ENCODE measurements at places on chromosomes 5 and 9.

DNA sequence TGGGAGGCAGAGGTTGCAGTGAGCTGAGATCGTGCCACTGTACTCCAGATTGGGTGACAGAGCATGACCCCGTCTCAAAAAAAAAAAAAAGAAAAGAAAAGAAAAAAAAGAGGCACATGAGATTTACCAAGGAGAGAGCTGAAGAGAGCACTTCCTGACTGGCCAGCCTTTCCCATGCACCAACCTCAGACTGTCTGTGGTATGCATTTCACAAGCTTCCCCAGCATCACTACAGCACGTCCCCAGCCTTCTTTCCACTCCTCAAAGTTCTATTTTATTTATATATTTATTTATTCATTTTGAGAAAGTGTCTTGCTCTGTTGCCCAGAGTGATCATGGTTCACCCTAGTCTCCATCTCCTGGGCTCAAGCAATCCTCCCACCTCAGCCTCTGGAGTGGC is 13.6 kb upstream of the FUBP3 start:
- DNase-seq: no peak

DNA sequence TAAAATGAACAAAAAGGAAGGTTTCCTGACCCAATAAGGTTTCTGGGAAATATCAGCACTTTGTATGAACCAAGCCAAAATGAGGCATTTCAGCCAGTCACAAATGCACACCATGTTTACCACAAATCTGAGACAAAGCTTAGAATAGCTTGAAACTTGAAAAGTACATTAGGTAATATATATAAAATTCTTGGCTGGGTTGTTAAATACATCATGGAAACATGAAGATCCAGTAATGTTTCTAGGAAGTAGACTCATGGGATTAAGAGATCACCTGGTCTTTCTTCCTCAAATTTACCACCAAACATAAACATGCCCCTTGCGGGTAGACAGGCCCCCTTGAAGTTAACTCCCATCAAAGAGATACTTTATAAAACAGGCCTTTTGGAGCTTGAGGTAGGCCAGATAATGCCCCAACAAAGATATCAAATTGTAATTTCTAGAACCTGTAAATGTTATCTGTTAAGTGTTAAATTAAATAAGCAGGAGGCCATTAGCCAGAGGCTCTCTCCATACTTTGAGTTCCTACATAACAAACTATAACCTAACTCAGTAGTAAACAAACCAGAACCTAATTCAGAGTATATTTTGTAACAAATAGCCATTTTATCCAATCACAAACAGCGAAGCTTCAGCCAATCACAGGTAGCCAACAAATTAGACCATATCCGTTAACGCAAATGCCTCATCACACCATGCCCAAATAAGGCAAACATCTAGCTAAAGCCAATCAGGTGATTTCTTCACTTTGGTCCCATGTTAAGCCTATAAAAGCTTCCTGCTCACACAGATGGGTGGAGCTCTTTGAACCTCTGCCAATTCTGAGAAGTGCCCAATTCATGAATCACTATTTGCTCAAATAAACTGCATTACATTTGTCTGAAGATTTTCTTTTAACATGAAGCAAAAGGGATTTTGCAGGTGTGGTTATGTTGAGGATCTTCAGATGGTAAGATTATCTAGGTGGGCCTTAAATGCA is 127.9 kb upstream of the TARS1 start:
- DNase-seq: no peak

GRCh38 chr5:112312295-112313275 is 106.5 kb downstream of the EPB41L4A start:
- DNase-seq: no peak

DNA sequence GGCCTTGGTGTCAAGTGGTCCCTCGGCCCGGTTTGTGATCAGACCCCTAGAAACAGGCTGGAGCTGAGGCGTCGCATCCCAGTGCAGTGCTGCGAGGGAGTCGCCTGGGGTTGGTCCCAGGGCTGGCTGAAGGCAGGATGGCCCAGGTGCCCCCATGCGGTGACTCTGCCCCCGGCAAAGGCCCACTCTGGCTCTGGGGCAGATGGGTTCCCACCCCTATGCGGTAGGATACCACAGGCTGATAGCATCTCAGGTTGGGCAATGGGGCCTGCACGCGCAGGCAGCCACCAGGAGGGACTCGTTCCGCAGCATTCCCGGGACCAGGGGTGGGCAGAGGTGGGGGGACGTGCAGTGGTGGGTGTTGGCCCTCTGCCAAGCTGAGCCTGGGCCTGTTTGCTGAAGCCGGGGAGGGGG is 86.0 kb downstream of the RXRA start:
- peak; percentile 63 for DNase-seq

DNA sequence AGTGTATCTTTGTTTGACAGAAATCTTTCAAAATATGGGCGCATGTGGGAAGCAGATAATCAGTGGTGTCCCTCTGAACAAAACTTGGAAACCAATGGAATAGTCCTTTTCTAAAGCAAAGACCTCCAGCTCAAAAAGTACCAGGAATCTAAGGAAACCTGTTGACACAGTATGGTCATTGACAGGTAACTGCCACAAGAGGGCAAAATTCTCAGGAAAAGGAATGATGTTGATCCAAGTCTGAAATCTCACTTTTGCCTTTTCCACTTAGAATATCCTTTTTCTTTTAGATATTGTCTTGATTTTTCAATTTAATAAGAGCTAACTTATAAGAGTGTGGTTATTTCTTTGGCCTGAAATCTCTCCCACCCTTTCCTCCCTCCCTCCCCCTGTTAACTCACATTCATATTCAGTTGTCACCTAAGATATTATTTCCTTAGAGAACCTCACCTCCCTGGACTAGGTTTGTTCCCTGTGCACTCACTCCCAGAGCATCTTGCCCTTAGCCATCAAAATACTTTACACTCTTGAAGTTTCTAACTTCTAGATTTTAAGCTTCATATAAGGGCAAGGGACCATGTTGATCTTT is 59.0 kb upstream of the BARX1 start:
- peak; percentile 54 for DNase-seq

DNA sequence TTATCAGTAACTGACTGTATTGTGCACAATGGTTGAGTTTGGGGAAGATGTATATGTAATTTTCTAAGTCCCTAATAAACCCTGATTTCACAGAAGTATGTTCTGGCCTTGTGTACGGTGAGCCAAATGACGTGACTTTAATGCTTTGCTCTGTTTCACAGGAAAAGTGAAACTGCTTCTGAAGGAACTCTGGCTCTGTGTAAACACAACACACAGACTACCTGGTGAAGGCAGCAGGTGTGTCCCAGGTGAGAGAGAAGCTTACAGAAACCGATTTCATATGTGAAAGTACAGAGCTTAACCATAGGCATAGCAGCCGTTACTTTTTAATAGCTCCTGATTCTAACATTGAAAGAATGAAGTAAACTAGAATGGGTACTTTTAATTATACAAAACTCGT is 31.9 kb downstream of the ICE1 start:
- no peak for DNase-seq

DNA sequence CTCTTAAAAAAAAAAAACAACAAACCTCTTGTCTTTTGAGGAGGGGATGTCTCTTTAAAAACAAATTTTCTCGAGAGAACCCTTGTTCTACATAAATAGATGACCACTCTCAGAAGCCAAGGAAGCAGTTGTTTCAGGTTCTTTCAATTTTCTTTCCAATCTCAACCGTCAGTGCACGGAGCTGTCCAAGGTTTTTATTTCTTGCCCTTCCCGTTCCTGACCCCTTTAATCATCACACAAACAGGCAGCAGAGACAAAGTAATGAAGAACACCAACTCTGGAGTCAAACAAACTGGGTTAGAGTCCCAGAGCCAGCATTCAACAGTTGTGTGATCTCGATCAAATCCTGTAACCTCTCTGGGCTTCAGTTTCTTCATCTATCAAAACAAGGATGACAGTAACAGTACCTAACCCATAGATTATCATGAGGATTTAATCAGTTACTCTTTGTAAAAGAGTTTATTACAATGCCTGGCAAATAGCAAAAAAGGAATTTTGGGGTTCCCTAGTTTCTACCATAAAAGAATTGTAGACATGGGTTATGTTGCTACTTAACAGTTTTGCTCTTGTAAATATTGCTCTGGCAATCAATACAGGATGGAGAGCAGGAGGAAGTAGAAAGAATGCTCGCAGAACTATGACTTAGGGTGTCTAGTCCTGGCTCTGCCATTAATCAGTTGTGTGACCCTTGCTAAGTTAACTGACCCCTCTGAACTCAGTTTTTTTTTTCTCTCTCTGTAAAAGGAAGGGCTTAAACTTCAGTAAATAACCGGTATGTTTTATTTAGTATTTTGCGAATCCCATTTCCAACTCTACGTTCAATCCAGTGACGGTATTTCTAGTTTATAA is 1.0 kb upstream of the NIM1K start:
- peak; percentile 38 for DNase-seq

GRCh38 chr5:141412854-141413539 is at the start of gene PCDHGA10:
Gene PCDHGA10 (plus strand): TSS chr5:141412987. CDS start chr5:141413176, 189 bp downstream.
- DNase-seq: peak; percentile 67

DNA sequence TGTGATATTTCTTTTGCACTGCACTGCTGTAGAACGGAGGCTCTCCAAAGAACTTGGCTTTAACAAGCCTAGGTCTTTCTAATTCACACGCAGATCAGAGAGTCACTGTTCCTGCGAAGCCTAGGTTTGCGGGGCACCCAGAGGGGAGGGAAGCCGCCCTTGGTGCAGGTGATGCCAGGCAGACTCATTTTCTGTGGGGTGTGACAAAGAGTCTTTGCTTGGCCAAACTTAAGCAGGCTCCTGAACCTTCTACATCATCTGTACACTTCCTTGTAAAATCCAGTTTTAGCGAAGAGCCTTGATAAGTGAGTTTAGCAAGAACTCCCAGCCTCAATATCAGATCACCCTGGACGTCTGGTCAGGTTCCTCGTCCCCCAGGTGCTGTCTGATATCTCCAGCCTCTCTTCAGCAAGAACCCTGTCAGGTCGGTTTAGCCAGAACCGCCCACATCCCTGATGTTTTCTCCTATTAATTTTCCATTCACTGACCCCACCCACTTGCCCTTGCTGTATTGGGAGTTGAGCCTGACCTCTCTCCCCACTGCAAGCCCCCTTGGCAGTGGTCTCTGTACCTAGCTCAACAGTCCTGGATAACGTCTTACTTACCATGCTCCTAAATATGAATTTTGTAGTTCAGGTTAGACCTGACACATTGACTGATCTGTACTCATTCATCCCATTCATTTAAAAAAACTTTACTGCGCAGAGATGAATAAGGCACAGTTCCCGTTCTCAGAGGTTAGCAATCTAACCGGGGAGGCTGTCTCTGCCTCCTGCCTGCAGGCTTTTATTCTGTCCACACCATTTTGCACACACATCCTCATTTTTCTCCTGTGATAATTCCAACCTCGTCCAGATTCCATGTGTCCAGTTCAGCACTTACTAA is 880 bp upstream of the UBAC1 start:
- no peak for DNase-seq

- no peak for DNase-seq
Measured at GRCh38 chr9:1732670-1733069, 282.5 kb upstream of the SMARCA2 start.

- DNase-seq: no peak
Measured at GRCh38 chr5:115541611-115542010, 3.0 kb downstream of the FEM1C start.

GRCh38 chr5:55407059-55407684 is 99.4 kb downstream of the MTREX start:
- peak; percentile 32 for DNase-seq
